ENCODE measurements at places on chromosomes 1 and 21.

- no peak for DNase-seq
Measured at GRCh38 chr1:119605686-119606085, 42.4 kb downstream of the ZNF697 start.

DNA sequence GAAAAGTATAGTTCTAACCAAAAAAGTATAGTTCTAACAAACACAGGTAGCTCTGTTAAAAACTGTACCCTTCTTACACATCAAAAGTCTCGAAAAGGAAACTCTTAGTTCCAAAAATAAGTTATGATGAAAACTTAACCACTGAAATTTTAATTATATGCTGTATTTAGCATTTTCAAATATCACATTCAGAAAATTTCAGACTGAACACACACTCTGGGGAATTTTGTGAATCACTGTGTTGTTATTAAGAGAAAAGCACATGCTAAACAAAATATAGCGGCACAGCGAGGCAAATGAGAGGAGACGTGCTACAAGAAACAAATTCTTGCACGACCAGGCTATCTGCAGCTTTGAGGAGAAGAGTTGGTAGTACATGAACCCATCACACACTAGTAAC is 30.4 kb downstream of the VAV3 start:
- peak; percentile 21 for DNase-seq

GRCh38 chr1:56584910-56585528 is 5.7 kb upstream of the PLPP3 start:
- DNase-seq = peak; percentile 80

DNA sequence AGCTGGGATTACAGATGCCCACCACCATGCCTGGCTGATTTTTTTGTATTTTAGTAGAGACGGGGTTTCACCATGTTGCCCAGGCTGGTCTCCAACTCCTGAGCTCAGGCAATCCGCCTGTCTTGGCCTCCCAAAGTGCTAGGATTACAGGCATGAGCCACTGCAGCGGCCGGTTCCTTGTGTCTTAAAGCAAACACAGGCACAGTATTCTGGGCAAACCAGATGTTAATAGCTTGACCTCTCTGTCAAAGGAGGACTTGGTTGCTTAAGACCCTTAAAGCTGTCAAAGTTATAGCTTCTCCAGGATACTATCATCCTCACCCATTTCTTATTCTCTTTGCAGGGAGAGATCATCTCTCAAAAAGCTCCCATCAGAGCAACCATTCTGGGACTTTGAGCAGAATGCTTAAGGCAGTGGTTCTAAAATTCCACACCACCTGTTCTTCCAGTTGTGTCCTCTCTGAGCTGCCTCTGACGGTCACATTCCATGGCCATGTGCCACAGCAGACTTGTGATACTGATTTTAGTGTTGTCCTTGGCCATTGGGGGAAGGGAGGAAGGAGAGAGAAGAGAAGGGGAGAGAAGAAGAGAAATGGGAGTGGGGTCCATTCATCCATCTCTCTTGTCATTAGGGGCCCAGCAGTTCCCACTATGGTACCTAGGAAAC is 81.8 kb downstream of the PBX1 start:
- no peak for DNase-seq

GRCh38 chr1:232901255-232901654 is 49.2 kb upstream of the NTPCR start:
- no peak for DNase-seq

GRCh38 chr1:27360159-27361043 is 6.4 kb downstream of the MAP3K6 start:
- DNase-seq = no peak

GRCh38 chr1:2979191-2980072 is 41.8 kb upstream of the ACTRT2 start:
- DNase-seq = no peak

- no peak for DNase-seq
Measured at GRCh38 chr1:55824251-55824640, 609.1 kb upstream of the USP24 start.

DNA sequence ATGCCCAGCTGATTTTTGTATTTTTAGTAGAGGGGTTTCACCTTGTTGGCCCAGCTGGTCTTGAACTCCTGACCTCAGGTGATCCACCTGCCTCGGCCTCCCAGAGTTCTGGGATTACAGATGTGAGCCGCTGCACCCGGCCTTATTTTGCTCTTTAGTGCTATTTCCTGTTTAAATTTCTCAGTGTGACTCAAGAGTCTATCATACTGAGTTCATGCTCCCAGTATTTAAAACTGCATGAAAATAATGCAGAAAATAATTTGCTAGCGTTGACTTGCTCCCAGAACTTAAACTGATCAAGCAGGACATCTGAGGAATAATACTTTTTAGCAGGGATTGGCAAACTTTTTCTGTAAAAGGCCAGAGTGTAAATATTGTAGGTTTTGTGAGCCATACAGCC is 86.4 kb upstream of the C1orf21 start:
- DNase-seq = no peak

GRCh38 chr1:147534386-147534785 is 6.9 kb upstream of the BCL9 start:
- DNase-seq = no peak

GRCh38 chr1:89277725-89278124 is 5.1 kb upstream of the GBP5 start:
- DNase-seq = no peak

GRCh38 chr1:71196685-71197084 is 115.8 kb upstream of the ZRANB2 start:
- DNase-seq = peak; percentile 20

DNA sequence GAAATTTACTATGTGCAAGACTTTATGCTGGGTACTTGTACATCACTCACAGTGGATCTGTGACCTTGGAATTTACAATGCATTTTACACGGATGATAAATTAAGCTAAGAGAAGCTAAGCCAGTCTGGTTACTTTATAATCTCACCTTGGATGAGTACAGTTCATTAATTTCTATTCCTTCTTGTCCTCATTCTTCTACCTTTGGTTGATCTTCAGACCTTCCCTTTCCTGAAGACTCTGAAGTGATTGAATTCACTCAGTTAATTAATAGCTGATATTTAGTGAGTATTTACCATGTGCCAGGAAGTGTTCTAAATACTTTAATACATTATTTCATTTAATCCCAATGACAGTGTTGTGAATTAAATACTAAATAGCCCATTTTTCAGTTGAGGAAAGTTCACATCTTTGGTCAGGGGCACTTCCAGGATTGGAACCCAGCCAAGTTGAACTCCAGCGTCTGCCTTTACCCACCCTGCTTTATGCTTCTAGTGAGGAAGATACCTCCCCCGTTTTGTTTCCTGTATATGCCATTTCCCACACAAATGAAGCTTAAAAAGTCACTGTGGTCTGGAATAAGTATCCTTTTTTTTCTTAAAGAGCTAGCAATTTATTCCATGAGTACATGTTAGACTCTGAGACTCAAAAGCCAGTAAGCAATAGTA is 146.6 kb downstream of the TLR5 start:
- no peak for DNase-seq

DNA sequence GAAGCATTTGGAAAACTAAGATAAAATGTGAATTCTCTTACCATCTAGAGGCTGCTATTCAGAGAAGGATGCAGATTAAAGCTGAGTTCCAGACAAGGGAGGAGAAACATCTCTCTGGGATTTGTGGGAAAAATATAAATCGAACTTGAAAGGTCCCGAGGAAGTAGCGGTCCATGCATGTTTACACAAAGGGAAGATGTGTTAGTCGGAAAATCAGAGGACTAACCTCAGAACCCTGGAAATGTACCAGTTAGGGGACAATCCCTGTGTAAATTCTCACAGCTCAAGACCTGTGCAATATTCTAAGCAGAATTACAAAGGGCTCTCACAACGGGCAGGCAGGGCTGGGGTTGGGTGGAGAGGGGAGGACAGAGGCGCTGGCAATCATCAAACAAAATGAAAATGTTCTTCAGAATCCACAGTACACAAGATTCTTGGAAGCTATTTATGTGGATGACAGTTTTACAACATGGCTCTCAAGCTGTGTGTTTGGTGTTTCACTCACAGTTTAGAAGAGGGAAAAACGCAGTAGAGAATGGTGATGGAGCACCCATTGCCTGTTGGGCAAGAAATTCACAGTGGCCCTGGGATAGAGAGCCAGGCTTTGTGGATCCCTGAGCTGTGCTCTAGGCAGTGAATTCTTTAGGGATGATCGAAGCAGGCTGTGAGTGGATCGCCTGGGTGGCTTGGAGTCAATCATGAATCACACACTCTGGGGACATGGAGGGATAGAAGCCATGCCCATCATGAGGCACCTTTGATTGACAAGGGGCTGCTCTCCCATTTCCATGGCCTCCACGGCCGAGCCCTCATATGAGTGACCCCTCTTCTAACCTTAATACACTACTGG is 47.6 kb downstream of the KCNJ6 start:
- no peak for DNase-seq

- no peak for DNase-seq
Measured at GRCh38 chr1:234270581-234271242, 102.5 kb upstream of the COA6 start.

DNA sequence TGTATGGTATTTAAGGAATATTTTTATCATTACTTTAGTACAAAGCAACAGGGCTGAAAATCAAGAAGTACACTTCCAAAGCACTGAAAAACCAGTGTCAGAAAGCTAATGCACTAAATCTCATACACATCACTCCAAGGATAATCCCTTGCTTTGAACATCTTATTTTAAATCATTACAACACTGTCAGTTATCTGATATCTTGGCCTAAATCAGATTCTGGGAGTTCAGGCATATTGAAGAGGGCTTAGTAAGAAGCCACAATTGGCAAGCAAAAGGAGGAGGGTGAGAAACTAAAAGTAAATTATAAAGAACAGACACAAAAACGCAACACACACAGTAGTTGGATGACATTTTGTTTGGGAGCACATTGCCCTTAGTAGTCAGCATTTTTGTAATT is 448.4 kb downstream of the PCP4 start:
- no peak for DNase-seq

All from inflammatory macrophage treated with lipopolysaccharide for 1 hour (primary cell).